ENCODE measurements at places on chromosomes 3 and 15. TPM values are rescaled to one million over a fixed set of nuclear protein-coding genes. Genes with fewer than 3 reads are reported as not detected.

Gene RNU6-1
- not detected for total RNA-seq

Gene TASOR
- total RNA-seq: 41.2 TPM

Gene CYP19A1
- total RNA-seq: 0.22 TPM

Gene PARP6
- total RNA-seq: 39.1 TPM

Gene GPR62
- not detected for total RNA-seq

Gene GNAT1
- total RNA-seq: not detected

Gene SELENOS
- total RNA-seq: 134 TPM

Gene GPR149
- not detected for total RNA-seq

Gene SERINC4
- total RNA-seq: 0.12 TPM

Gene ACKR4
- 2.8 TPM for total RNA-seq

Gene CFAP100
- not detected for total RNA-seq

Gene SFMBT1
- total RNA-seq: 18.8 TPM

Gene AADAC
- total RNA-seq: not detected

Gene FEZF2
- total RNA-seq: not detected

Gene ATP13A5
- total RNA-seq: not detected

Gene GRM7
- total RNA-seq: 0.59 TPM

Gene WNT7A
- total RNA-seq: not detected

Gene GOLGA6A
- total RNA-seq: not detected

Gene ATP8B4
- total RNA-seq: 5.9 TPM

Gene TADA3
- total RNA-seq: 67.0 TPM

Gene HOMER2
- 2.0 TPM for total RNA-seq

Gene CD200R1
- 0.49 TPM for total RNA-seq

Gene P2RY12
- total RNA-seq: 0.92 TPM

Gene CHDH
- total RNA-seq: 30.6 TPM

Gene SLC12A1
- total RNA-seq: not detected

Gene PLSCR4
- 47.0 TPM for total RNA-seq

Gene GOLGA6B
- not detected for total RNA-seq

Gene PLA2G4E
- not detected for total RNA-seq

Gene ABHD6
- 25.0 TPM for total RNA-seq

Gene AADACL2
- total RNA-seq: 0.11 TPM

Gene TFRC
- 416 TPM for total RNA-seq

Gene CSNK1G1
- 19.9 TPM for total RNA-seq

Gene ACAD11
- total RNA-seq: 5.2 TPM
